ENCODE measurements at places on chromosomes 12 and 14.

GRCh38 chr14:24892497-24893051, 157.4 kb downstream of the STXBP6 start:
- H3K4me1 ChIP-seq, result no peaks in the 10 kb centered on the region
- H3K27me3 ChIP-seq, result no peaks in the 10 kb centered on the region
- no peak overlapping the region for H3K4me3 ChIP-seq
- DNase-seq, result no peak
- no peak overlapping the region for H3K27ac ChIP-seq

DNA sequence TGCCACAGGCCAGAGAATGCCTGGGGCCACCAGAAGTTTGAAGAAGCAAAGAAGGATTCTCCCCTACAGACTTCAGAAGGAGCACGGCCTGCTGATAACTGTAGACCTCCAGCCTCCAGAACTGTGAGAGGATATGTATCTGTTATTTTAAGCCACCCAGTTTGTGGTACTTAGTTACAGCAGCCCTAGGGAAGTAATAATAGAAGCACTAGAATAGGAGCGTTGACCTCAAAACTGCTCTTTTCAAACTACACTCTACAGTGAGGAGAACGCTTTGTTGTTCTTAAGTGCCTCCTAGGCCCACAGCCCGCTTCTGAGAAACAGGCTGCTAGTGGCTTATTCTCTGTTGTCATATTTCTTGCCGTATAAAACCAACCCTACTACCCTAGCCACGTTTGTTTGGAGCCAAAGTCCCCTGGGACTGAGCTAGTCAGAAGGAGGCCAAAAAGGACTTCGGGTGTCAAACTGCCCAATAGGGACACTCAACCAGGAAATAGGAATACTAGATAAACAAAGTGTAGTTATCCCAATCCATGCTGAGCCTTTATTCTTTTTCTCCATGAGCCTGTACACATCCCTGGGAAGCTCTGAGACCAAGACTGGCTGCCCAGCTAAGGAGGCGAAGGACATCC, 38.5 kb upstream of the FRS2 start:
- no peaks in the 10 kb centered on the region for H3K27me3 ChIP-seq
- no peaks in the 10 kb centered on the region for H3K4me1 ChIP-seq
- H3K4me3 ChIP-seq, result no peak overlapping the region
- no peak for DNase-seq
- H3K36me3 ChIP-seq, result no peaks in the 10 kb centered on the region
- H3K27ac ChIP-seq, result no peak overlapping the region

- DNase-seq, result no peak
- H3K36me3 ChIP-seq, result peaks cover 8% of the 10 kb centered on the region
- H3K4me3 ChIP-seq, result no peak overlapping the region
- no peak overlapping the region for H3K27ac ChIP-seq
- no peaks in the 10 kb centered on the region for H3K27me3 ChIP-seq
These were observed 40.6 kb downstream of the CHGA start for GRCh38 chr14:92963301-92964123.

- no peaks in the 10 kb centered on the region for H3K4me1 ChIP-seq
- no peaks in the 10 kb centered on the region for H3K36me3 ChIP-seq
- H3K27me3 ChIP-seq, result no peaks in the 10 kb centered on the region
- no peak overlapping the region for H3K4me3 ChIP-seq
- DNase-seq, result no peak
These were observed 437.1 kb downstream of the NPAS3 start for GRCh38 chr14:33375786-33376185.

GRCh38 chr14:53249059-53249458, 95.9 kb upstream of the DDHD1 start:
- H3K27me3 ChIP-seq, result no peaks in the 10 kb centered on the region
- H3K27ac ChIP-seq, result no peak overlapping the region
- no peak overlapping the region for H3K4me3 ChIP-seq
- no peaks in the 10 kb centered on the region for H3K4me1 ChIP-seq
- no peak for DNase-seq
- no peaks in the 10 kb centered on the region for H3K36me3 ChIP-seq

All from mesenchymal stem cell (in vitro differentiated cells and primary cell).